ENCODE measurements at places on chromosomes 5 and 9. TPM values are rescaled to one million over a fixed set of nuclear protein-coding genes. Genes with fewer than 3 reads are reported as not detected.

- no peak for DNase-seq
Measured at GRCh38 chr5:133382661-133383579, 229.4 kb downstream of the FSTL4 start.

GRCh38 chr9:98254228-98255060 is 1.0 kb downstream of the TBC1D2 start:
- no peak for DNase-seq

DNA sequence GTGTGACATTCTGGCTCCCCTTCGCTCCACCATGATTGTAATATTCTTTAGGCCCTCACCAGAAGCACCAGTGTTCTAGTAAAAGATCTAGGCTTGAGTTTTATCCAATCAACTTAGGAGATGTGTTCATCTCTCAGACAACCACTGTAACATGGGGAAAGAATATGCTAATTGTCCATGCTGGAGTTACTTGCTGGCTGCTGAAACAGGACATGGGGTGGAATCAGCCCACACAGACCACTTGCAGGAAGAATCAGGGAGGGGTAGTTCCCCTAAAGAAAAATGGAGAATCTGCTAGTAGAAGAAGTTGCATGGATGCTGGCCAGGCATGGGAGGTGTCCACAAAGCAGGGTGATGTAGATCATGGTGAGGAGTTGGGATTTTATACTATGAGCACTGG is 86.2 kb downstream of the FEM1C start:
- DNase-seq = no peak

The IL3 gene
- polyA plus RNA-seq = not detected

DNA sequence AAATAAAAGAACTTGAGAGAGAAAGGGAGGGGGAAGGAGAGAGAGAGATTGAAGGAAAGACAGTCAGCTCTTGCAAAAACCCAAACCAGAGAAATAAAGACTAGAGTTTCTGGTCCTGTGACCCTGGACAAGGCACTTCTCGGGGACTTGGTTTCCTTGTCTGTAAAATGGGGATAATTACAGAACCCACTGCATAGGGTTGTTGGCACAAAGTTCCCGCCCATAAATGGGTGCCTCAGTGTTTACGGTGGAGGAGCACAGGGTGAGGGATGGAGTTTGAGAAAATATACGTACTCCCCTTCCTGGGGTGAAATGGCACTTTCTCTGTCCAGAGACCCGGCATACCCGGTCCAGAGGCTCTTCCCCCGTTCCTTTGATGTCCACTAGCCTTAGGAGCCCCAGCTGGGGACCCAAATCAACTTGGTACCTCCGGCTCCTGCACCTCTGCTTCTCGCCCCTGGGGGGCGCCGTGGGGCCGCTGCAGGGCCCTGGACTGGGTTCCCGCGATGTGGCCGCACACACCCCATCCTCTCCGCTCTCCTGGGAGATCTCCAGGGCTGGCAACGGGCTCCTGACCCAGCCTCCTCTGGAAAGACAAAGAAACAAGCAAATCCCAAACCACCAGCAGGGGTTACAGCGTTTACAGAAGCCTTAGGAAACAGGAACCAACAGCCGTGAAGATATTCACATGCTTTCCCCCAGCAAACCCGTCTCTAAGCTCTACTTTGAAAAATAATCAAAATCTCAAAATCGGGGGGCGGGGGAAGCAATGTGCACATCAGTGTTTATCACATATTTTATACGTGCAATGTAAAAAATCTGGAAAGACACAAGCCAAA is 26.3 kb downstream of the PTGES start:
- peak; percentile 45 for DNase-seq

The SLC6A7 gene
- polyA plus RNA-seq = not detected

The SLC36A3 gene
- polyA plus RNA-seq = not detected

The PCDHGA12 gene
- polyA plus RNA-seq = 7.9 TPM

GRCh38 chr9:36551129-36551528 is 21.6 kb upstream of the MELK start:
- peak; percentile 26 for DNase-seq

The CORO2A gene
- 1.5 TPM for polyA plus RNA-seq

DNA sequence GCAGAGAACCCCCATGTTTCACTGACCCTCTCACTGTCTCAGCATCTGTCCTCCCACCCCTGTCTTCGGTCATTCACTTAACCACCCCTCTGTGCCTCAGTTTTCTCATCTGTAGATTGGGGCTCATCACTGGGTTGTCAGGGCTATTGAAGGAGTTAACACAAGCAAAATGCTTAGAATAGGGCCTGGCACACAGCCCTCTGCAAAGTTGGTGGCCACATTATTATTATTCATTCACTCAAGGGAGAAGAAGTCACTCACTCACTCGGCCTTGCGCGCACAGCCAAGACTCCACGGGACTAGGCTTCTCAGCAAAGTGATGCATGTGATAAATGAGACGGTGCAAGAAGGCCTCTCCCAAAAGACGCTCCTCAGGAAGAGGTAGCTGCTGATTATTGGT is 8.0 kb downstream of the PDGFRB start:
- no peak for DNase-seq

DNA sequence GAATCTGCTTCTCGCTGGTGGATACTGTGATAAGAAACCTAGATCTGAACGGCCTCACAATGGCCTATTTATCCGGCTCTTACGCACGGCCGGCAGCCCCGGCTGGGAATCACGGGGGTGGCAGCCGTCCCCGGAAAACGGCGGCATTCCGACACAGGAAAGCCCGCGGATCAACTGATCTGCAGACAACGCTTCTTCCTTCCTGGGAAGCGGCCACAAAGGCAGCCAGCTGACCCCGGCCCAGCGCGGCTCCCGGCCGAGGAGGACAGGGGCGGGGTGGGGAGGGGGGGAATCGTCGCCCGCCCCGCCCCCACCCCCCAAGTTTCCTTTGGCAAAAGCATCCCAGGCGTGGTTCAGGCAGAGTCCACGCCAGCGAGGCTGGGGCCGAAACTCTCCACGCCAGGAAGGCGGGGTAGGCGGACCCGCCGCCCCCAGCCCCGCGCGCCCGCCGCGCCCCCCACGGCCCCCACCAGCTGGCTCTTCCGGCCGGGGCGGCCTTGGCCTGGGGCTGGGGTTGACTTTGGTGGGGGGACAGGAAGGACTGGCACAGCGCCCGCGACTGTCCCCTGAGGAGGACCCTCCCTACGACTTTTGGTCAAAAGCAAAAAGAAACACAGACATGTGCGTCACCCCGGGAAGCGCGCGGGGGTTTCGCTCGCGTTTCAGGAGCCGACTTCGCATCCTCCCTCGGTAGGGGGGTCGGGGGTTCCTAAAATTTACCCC is 247.7 kb upstream of the ANKRD55 start:
- DNase-seq = no peak

The ELL2 gene
- polyA plus RNA-seq = 58.9 TPM

- no peak for DNase-seq
Measured at GRCh38 chr9:14769230-14769571, 46.7 kb upstream of the CER1 start.

The NR4A3 gene
- 2.0 TPM for polyA plus RNA-seq

DNA sequence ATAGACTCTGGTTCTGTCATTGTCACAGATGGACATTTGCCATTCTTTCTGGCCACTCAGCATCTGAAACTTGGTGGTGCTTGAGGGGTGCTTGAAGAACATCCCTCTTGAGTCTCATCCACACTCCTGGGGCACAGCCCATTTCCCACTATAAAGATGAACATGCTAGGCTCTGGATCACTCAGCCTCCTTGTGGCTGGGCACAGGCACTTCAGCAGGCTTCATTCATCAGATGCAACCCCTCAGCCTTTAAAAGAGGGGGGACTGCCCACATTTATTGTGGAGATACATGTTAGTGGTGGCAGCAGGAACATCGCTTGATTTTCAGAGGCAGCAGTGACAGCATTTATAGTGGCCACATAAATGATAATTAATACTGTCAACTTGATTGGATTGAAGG is 124.7 kb upstream of the NIPBL start:
- no peak for DNase-seq

GRCh38 chr5:61319388-61320146 is 12.5 kb upstream of the ZSWIM6 start:
- DNase-seq = no peak

DNA sequence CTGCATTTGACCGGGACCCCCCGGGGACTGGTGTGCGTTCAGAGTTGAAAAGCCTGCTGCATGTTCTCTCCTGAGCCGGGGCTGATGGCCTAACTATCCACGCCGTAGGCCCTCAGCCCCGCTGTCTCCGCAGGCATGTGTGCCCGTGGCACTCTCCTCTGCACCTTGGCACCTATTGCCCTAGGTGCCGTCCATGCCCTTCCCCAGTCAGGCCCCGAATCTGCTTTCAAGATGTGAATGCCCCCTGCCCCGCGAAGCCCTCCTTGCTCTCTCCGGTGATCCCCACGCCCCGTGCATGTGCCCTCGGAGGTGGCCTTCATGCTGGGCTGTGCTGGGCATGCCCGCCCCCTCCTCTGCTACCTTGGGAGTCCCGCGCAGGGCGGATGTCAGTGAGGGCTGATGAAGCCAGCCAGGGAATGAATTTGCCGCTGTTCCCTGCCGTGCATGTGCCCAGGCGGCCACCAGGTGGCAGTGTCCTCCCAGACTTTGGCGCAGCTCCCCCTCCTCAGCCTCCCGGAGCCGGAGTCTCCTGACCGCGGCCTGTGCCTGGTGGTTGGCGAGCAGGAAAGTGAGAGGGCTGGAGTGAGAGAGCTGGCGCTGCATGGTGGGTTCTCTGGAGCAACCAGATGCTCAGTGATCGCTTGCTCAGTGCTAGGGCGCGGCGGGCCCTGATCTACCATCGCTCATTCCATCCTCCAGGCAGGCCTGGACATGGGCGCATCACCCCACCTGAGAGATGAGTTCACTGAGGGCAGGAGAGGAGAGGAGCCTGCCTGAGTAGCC is 112.9 kb upstream of the LMX1B start:
- no peak for DNase-seq

DNA sequence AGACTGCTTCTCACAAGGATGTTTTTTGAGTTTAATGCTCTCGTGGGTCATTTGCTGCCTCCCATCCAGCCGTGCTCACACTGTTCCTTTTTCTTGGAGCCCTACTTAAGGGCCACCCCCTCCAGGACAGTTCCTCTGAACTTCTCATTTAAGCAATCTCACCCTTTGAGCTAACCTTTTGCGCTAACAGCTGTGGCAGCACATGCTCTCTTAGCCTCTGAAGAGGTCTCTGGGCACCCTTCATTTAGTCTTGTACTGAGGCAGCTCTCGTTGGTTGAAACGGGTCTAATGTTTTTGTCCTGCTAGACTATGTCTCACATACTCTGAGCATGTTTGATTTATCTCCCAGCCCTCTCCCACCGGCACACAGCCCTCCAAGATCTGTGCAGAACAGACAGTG is 11.8 kb downstream of the ALDH1B1 start:
- no peak for DNase-seq

DNA sequence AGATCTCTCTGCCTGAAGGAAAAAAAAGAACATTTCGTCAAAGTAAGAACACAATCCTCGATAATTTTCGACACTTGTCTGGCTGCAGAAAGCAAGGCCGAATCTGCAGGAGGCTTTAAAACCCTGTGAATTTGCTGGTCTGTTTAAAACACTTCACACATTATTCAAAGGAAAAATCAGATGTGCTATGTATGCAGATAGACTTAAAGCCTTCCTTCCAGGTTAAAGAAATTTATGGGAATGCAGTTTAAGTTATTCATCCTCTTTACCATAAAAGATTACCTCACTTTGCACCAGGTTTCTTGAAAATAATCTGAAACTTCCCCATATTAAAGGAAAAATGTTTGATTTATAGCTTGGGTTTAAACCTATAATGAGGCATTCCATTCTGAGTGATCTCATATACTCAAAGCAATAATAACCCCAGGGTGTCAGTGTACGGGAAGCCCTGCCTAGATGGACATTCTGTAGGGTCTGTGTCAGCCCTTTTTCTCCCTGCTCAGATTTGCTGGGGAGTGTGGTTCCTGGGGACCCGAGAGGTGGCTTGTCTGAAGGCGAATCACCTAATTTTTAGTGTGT is 323.5 kb upstream of the SLC24A2 start:
- no peak for DNase-seq

The GFPT2 gene
- 4.7 TPM for polyA plus RNA-seq

The RANBP3L gene
- not detected for polyA plus RNA-seq

The CNTFR gene
- 0.09 TPM for polyA plus RNA-seq

GRCh38 chr9:110939047-110939446 is 99.2 kb downstream of the LPAR1 start:
- DNase-seq = no peak

GRCh38 chr5:112576298-112576925 is 157.3 kb upstream of the EPB41L4A start:
- no peak for DNase-seq

The KIAA0825 gene
- 1.3 TPM for polyA plus RNA-seq

- no peak for DNase-seq
Measured at GRCh38 chr5:15524712-15525111, 24.7 kb downstream of the FBXL7 start.

The WDR38 gene
- not detected for polyA plus RNA-seq

The BTNL9 gene
- polyA plus RNA-seq = not detected

DNA sequence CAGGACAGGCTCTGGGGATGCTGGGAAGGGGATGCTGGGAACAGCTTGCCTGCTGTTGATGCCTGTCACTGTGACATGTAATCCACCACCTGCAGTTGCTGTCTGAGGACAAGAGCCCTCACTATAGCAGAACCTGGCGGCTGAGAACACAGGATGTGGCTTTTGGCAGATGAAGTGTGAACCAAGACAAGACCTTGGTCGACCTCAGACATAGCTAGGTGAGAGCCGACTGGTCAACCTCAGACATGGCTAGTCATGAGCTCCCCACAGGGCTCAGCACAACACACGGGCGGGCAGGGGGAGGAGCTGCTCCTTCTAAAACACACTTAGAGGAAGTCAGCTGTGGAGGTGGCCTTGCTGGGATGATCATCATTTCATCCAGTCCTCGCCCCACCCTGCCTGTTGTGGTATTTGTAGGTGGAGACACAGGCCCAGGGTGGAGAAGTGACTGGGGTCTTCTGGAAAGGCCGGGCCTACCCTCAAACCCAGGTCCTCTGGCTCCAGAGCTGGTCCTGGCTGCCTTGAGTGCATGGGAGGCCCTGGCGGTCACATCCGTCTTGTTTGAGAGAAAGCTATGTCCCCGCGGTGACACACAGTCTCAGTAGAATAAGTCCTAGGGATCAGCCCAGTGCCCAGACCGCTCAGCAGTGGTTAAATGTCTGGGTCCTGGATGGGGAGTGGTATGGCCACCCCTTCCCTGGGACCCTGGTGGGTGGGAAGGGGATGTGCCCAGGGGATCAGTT is 6.1 kb downstream of the SUSD3 start:
- DNase-seq = no peak

The UBQLN1 gene
- 154 TPM for polyA plus RNA-seq

- DNase-seq = no peak
Measured at GRCh38 chr5:131538177-131538593, 96.8 kb downstream of the RAPGEF6 start.

DNA sequence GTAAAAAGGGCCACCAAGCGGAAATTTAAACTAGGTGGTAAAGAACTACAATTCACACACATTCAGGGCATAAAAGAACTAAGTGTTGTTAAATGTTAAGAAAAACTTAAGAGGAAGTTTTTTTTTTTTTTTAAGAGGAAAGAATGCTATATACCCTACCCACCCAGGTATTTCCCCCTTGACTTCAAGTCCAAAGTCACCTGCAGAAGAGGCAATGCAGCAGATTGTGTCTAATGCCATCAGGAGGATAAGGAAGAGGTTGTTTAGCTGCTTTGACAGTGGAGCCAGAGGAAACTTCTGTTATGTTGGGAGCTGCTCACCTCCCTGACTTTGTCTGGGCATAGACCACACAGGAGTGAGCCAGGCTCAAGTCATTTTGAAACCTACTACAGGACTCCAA is 69.2 kb downstream of the MPDZ start:
- no peak for DNase-seq

Measured in BJ (cell line).